ENCODE measurements at places on chromosomes 4 and X.

- DNase-seq: no peak
These were observed 28.4 kb downstream of the HAND2 start for GRCh38 chr4:173501592-173502150.

DNA sequence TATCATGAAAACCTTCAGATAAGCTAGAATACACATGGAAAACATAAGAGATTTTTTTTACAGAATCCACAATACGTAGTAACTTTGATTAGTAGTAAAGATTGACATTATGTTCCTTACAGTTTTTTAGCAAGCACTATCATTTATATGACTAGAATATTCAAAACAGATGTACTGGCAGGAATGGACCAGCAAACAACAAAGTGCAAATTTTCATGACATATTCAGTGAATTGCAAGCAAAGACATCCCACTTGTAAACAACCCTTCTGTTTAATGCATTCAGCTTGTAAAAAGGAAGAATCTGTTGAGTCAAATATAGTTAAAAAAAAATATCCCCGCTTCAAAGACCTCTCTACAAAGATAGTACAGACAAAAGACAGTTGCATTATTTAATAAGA is 403.7 kb upstream of the TRAM1L1 start:
- DNase-seq: no peak

DNA sequence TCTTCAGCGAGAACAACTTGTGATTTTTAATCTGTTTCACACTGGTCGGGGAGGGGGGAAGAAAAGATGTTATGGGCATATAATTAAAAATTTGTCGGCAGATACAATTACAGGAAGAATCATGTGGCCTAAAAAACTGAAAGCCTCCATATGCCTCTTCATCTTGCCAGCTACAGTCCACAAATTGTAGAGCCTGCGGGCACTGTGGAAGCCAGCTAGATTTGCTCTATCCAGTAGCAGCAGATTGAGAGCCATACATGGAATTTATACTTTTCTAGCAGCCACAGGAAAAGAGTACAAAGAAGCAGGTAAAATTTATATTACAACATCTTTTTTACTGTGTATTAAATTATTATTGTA is 147.3 kb downstream of the TBL1X start:
- DNase-seq: no peak

DNA sequence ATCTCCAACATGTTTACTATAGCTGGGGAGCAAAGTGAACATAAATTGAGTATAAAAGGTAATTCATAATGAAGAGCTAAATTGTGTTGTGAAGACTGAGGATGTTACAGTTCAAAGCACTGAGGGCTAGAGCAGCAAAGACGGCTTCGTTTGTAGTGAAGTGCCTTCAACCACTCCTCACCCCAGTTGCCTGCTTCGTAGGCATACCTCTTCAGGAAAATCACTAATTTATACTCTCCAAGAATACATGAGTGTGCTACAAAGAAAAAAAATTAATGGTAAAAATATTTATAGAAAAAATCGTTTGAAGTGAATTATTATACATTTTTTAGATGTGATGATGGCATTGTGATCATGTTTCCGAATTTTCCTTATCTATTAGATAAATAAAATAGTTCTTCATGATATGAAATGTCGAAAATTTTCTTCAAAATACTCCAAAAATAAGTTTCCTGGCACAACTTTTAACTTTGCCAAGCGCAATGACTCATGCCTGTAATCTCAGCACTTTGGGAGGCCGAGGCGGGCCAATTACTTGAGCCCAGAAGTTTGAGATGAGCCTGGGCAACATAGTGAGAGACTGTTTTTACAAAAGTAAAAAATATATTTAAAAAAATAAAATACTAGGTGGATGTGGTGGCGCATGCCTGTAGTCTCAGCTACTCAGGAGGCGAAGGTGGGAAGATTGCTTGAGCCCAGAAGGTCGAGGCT is 41.6 kb downstream of the ZFP42 start:
- DNase-seq: no peak

DNA sequence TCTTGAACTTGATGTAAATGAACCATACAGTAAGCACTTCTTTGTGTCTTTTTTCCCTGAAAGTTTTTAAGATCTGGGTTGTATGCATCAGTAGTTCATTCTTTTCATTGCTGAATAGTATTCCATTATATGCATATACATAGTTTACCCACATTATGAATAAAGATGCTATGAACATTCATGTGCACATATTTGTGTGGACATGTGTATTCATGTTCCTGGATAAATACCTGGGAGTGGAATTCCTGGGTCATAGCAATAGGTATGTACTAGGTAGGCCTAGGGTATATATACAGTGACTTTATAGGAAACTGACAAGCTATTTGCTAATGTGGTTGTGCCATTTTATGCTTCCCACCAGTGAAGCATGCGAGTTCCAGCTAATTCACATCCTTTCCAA is 215.9 kb downstream of the NR3C2 start:
- no peak for DNase-seq

DNA sequence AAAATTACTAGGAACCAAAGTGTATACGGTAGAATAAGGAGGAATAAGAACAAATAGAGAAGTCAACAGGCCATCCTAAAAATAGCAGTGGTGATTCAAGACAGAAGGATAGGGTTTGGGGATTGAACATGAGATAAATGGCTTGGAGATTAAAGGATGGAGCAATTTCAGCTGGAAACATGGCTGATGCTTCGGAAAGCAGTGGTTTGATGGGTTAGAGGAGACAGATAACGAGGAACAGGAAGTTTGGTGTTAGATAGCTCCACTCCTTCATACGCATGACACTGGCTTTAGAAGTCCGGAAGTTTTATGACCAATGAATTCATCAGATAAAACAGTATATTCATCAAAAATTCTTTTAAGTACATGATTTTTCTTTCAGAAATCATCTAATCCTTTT is 70.8 kb upstream of the GALNTL6 start:
- no peak for DNase-seq

DNA sequence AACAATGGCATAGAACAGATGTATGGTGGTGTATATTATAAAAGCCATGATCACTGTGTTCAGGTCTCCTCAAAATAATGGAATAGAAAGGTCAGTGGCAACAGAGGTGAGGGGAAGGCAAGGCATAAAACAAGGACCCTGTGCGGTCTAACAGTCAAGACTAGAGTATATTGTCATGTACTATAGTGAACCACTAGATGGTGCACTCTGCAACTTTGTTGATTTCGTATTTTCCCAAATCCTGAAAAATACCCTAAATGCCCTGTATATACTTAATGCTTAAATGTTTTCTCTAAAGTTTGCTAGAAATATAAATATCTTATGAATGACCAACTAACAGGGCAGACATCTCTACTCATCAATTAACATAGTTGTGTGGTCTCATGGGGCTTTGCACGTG is 453.0 kb downstream of the PCDH11X start:
- no peak for DNase-seq

- DNase-seq: no peak
These were observed 641.0 kb upstream of the FRG1 start for GRCh38 chr4:189299706-189300105.

GRCh38 chr4:26632916-26633315 is 49.0 kb downstream of the TBC1D19 start:
- no peak for DNase-seq

- peak; percentile 44 for DNase-seq
These were observed 95.1 kb downstream of the RASL11B start for GRCh38 chr4:52957220-52957686.

- no peak for DNase-seq
These were observed 75.0 kb downstream of the HS6ST2 start for GRCh38 chrX:132883358-132883915.

DNA sequence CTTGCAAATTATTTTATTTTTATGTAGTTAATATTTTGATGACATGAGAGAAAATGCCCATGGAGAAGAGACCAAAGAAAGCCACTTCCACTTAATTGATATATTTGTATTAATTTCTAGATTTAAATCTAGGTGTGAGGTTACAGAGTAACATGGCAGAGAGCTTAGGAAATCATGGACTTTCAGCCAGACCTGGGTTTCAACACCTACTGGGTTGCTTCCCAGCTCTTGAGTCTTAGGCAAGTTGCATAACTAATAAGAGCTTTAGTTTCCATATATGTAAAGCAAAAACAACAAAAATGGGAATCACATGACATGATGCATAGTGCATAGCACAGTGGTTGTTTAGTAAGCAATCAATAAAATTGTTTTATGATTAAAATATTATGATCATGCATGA is 413.3 kb downstream of the CCSER1 start:
- no peak for DNase-seq

- DNase-seq: no peak
These were observed 48.2 kb downstream of the USP26 start for GRCh38 chrX:133048751-133049150.

- no peak for DNase-seq
These were observed 546.9 kb downstream of the BCOR start for GRCh38 chrX:39550795-39551361.

- peak; percentile 57 for DNase-seq
These were observed 478 bp upstream of the PLXNA3 start for GRCh38 chrX:154457491-154458115.

DNA sequence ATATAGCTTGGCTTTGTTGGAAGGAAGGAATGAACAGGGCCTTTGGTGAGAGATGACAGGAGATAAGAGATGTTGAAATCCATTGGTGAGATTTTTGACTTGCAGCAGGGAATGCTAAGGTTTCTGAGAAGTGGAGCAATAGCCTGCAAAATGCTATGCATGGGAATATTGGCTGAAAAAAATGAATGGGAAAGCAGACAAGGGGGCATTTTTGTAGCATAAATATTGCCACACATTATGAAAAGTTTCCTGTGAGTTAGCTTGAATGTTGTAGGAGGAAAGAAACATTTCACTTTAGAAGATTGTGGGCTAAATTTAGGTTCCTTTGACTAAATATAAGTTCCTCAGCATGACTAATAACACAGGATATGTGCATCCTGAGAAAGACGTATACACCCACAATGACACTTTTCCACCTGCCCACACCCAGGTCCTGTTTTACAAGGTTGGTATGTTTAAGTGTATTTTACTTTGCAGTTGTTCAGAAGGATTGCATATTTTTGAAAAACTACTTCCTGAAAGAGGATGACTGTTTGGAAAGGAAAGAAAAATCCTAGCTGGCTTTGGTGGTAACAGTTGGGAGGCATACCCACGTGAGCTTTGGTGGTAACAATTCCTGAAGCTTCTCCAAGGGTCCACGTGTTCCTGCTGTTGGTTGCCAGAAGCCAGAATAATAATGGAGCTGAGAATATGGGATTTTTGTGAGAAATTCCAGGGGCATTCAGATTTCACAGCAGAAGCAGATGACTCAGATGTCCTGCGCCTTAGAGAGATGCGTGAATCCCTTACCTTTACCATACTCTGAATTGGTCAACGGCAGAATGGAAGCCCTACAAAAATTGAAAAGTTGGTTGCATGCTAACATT is 28.5 kb downstream of the PHEX start:
- DNase-seq: no peak

- DNase-seq: no peak
These were observed 50.0 kb upstream of the AADAT start for GRCh38 chr4:170139764-170140163.

GRCh38 chr4:152585023-152585441 is 49.1 kb upstream of the FBXW7 start:
- no peak for DNase-seq

GRCh38 chr4:6229671-6230501 is 29.5 kb upstream of the JAKMIP1 start:
- DNase-seq: no peak

DNA sequence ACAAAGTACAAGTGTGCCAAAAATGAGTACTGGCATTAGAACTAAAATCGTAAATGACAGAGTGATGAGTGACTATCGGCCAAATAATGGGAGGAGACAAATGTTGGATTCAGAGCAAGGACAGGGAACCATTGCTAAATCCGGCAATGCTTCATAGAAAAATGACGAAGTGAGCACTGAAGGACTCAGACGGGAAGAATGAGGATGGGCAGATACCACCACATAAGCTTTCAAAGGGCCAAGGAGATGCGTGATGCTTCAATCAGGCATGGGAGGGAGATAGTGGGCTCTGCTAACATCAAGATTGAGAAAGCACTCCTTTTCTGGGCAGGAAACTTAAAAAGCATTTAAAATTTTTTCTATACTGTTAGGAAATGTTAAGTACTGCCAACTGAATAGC is 21.6 kb downstream of the RBBP7 start:
- no peak for DNase-seq

GRCh38 chr4:155530857-155531256 is 135.8 kb upstream of the GUCY1A1 start:
- no peak for DNase-seq

DNA sequence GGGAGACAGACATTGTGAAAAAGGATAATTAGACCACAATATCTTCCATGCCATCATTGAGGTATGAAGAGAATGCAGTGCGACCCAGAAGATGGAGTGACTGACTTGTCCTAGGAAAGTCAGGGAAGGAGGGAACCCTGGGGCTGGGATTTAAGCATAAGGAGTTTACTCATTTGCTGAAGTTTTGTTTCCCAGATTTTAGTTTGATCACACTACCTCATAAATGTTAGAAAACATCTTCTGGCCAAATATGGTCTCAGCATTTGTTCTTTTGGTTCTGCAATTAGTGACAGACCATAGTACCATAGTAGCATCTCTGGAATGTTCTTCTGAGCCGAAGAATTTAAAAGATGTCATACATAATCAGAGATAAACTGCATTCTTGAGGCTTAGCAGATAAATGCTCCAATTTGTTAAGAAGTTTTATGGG is 96.5 kb upstream of the PGRMC2 start:
- no peak for DNase-seq

- no peak for DNase-seq
These were observed 25.9 kb upstream of the HMX1 start for GRCh38 chr4:8897251-8898167.

DNA sequence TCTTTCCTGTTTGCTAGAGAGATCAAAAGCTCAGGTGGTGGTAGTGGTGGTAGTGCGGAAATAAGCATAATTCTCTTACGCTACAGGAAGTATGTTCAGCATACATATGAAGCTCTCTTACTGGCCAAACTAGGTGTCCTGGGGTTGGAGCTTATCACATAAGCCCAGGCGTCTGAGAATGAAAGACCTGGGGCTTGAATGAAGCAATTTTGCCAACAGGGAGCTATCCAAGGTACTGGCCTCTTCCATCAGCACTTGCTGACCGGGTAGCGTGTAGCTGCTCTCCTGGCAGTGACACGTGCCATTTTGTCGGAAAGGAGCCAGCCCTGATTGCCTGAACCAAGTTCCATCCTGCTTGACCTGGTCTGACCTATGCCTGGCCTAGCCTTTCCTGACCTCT is 65.9 kb upstream of the HPF1 start:
- DNase-seq: peak; percentile 27

- no peak for DNase-seq
These were observed 163.0 kb downstream of the BTC start for GRCh38 chr4:74631338-74631737.

GRCh38 chr4:114509340-114509739 is 89.3 kb upstream of the UGT8 start:
- no peak for DNase-seq

Data from right kidney (tissue), 9 donors.